ENCODE measurements at places on chromosomes 6 and 20. TPM values are rescaled to one million over a fixed set of nuclear protein-coding genes. Genes with fewer than 3 reads are reported as not detected.

PI16 gene
- total RNA-seq = not detected

IMPG1 gene
- not detected for total RNA-seq

BIRC7 gene
- 2.3 TPM for total RNA-seq

POM121L2 gene
- not detected for total RNA-seq

ULBP1 gene
- 0.75 TPM for total RNA-seq

PARD6B gene
- 3.1 TPM for total RNA-seq

RMND1 gene
- total RNA-seq = 13.9 TPM

CST2 gene
- total RNA-seq = 0.27 TPM

CST5 gene
- total RNA-seq = not detected

NCOA5 gene
- total RNA-seq = 23.9 TPM

NKAIN2 gene
- total RNA-seq = not detected

CALHM4 gene
- not detected for total RNA-seq

CST4 gene
- not detected for total RNA-seq

FNDC1 gene
- 0.13 TPM for total RNA-seq

GRM4 gene
- total RNA-seq = 0.21 TPM

CCR6 gene
- not detected for total RNA-seq

C6orf15 gene
- total RNA-seq = not detected

PAX1 gene
- not detected for total RNA-seq
